ENCODE measurements at places on chromosomes 3 and 15. TPM values are rescaled to one million over a fixed set of nuclear protein-coding genes. Genes with fewer than 3 reads are reported as not detected.

DNA sequence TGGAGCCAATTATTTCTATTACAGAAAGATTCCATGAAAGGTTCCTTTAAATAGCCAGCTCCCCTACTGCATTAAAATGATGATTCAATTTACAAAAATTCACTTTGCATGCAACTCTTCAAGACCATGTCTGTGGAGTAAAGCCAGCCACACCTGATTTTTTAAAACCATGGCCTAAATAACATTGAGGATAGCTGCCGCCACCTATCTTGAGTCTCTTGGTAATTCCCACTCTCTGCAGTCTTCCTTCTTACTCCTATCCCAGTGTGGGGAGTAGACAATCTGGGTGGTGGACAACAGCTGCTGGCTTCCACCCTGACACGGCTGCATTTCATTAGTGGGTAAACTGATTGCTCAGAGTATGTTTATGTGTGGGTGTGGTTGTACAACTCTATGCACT, 10.7 kb downstream of the LRTM1 start:
- no peak for DNase-seq

DNA sequence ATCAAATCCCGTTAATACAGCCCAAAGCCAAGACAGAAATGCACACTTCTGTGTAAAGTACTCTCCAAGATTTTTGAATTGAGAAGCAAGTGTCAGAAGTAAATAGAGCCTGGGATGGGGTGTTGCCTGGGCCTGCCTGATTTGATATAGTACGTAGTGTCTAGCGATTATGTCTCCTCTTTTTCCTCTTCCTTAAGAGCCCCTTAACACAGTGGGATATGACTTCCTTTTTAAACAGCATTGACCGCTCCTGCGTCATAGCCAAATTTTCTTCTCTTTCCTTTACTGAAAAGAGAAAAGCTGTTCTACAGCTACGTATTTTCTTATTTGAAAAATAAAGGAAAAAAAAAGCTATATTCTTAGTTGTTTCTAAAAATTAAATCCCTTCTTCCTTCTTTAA, 97.7 kb downstream of the PLCL2 start:
- DNase-seq: no peak

DNA sequence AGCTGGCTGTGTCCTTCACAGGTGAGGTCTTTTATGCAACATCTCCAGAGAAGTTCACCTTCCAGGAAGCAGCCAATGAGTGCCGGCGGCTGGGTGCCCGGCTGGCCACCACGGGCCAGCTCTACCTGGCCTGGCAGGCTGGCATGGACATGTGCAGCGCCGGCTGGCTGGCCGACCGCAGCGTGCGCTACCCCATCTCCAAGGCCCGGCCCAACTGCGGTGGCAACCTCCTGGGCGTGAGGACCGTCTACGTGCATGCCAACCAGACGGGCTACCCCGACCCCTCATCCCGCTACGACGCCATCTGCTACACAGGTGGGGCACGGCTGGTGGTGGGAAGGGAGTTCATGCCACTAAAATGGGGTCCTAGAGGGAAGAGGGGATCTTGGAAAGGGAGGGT, 40.1 kb downstream of the ACAN start:
- DNase-seq: no peak

- no peak for DNase-seq
Measured at GRCh38 chr3:106943071-106943470, 434.2 kb upstream of the CCDC54 start.

DNA sequence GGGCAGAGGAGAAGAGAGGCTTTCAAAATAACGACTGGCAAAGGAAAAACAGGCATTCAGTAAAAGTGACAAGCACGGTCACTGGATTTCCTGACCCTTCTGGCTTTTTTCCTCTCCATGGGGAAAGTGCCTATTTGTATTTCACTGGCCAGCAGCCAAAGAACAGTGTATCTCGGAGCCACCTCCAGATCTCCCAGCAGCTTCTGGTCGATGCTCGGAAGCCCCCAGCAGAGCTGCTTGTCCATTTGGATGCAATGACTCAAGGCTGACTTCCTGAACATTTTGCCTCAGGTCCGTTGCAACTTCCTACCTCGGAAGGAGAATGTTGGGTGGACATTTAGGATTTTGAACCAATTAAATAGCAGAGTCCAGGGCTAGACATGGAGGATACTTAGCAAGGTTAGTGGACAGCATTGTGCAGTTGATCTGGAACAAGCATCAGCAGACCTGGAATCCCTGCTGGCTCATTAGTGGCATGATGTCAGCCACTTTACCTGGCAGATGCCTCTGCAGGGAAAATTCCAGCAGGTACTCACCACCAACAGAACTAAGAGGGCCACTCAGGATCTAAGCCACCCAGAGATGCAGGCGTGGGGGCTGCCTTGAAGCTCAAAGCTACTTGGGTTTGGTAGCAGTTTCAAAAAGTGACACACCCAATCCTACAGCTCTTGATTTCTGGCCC, 1.1 kb downstream of the FAM107A start:
- no peak for DNase-seq

Gene GAP43
- total RNA-seq: not detected

Gene DUOXA2
- 3.9 TPM for total RNA-seq
